Activated CD4-positive, alpha-beta T cell treated with anti-CD3 and anti-CD28 coated beads for 36 hours (primary cell): ENCODE measurements at places on chromosomes 6 and 20. TPM values are rescaled to one million over a fixed set of nuclear protein-coding genes. Genes with fewer than 3 reads are reported as not detected.

GRCh38 chr6:105514306-105514705 lies 111.4 kb upstream of the PREP start:
- DNase-seq, result no peak
- peaks cover 2% of the 10 kb centered on the region for H3K4me1 ChIP-seq
- peaks cover 26% of the 10 kb centered on the region for H3K27me3 ChIP-seq
- no peak overlapping the region for H3K4me3 ChIP-seq
- no peak overlapping the region for H3K27ac ChIP-seq

DNA sequence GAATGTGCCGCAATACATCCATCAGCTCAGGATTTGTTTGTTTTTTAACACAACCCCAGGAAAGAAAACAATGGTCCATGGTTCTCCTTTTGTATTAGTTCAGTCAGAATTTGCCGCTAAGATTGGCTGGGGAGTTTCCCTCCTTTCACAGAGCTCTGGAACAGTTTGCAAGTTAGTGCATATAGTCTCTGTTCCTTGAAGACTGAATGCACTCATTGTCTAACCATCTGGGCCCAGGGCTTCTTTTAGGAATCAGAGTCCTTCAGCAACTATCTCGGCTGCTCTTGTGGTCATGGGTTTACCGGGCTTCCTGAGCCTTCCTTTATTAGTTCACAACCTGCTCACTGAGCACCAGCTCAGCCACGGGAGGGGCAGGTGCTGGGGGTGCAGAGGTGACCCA lies 121.3 kb downstream of the SLC23A2 start:
- no peak overlapping the region for H3K27ac ChIP-seq
- DNase-seq, result no peak
- H3K4me1 ChIP-seq, result no peaks in the 10 kb centered on the region
- H3K27me3 ChIP-seq, result no peaks in the 10 kb centered on the region
- H3K36me3 ChIP-seq, result peaks cover 25% of the 10 kb centered on the region

Gene MUCL3
- total RNA-seq, result not detected

DNA sequence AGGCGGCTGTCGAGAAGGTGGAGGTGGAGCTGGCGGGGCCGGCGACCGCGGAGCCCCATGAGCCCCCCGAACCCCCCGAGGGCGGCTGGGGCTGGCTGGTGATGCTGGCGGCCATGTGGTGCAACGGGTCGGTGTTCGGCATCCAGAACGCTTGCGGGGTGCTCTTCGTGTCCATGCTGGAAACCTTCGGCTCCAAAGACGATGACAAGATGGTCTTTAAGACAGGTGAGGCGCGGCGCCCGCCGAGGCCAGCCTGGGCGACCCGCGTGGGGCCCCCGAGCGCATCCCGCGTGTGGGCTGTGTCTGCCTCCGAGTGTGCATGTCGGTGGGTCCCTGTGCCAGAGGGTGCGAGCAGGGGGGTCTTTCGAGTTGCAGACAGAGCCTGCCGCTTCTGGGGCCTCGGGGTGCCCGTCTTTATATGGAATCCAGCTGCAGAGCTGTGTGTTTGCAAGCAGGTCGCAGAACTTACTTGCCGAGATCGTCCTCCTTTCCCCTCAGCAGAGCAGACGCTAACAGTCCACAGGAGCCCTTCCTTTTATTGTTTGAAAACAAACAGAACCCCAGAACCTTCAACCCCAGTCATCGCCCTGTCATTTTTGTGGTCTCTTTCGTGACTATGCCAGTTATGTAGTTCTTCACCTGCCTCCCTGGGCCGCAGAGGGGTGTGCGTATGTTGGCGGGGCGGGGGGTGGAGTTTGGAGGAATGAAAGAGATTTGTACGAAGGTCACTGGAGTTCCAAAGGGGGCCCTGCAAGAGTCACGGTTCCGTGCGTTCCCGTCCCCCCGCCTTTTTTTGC lies 766 bp downstream of the SLC16A10 start:
- no peaks in the 10 kb centered on the region for H3K27me3 ChIP-seq
- H3K27ac ChIP-seq, result peak overlapping the region; percentile 90
- H3K4me3 ChIP-seq, result peak overlapping the region; percentile 91
- H3K4me1 ChIP-seq, result peaks cover 37% of the 10 kb centered on the region

Gene THBD
- total RNA-seq, result not detected

Gene CTCFL
- not detected for total RNA-seq
